ENCODE measurements at places on chromosomes 16 and 17.

DNA sequence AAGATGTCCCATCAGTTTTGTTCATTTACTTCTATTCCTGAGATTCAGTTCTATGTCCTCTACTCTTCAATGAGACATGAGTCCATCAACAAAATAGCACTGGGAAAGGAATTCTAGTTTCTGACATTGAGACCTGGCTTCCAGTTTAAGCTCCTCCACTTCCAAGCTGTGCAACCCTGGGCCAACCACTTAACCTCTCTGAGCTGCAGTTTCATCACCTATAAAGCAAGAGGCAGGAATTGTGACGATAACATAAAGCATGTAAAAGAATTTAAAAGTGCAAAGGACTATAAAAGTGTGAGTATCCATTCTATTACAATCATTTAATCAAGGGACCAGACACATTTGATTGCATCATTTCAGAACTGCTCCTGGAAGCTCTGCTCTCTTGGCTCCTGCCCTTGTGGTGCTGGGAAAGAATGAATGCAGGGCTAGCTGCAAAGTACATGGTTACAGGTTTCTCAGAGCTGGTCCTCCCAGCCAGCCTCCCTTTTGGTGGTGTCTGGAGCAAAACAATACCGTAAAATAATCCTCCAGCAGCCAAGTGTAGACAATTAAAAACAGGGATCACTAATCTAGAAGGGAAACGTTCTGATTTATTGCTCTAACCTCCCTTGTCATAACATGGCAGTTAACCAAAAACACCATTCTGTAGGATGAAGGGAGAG, 113.9 kb downstream of the VPS53 start:
- no peak for DNase-seq

DNA sequence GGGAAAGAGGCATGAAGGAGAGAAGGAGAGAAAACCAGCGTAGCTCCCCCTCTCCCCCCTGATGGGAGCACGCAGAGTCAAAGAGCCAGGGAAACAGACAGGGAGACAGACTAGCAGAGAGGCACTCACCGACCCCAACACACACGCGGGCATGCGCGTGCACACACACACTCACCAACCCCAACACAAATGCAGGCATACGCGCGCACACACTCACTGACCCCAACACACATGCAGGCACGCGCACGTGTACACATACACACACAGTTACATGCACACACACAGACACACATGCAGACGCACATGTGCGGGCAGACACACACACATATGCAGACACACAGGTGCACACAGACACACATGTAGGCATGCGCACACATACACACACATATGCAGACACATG, 4.6 kb downstream of the CACNB1 start:
- DNase-seq = no peak

DNA sequence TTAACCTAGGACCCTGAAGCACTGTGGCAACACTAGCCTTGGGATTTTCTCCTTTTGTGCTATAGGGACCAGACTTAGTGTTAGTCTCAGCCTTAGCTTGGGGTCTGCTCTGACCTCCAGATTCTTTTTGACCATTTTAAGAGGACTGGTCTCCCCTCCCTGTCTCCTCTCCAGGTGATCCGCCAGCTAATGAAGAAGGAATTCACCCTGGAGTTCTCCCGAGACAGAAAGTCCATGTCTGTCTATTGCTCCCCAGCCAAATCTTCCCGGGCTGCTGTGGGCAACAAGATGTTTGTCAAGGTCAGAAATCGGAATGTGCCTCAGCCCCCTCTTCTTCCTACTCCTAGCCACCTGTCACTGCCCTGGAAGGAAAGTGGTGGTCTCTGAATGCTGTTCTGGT, 19.5 kb downstream of the ATP2A1 start:
- no peak for DNase-seq

- no peak for DNase-seq
These were observed 110.3 kb upstream of the RBL2 start for GRCh38 chr16:53323924-53324323.

DNA sequence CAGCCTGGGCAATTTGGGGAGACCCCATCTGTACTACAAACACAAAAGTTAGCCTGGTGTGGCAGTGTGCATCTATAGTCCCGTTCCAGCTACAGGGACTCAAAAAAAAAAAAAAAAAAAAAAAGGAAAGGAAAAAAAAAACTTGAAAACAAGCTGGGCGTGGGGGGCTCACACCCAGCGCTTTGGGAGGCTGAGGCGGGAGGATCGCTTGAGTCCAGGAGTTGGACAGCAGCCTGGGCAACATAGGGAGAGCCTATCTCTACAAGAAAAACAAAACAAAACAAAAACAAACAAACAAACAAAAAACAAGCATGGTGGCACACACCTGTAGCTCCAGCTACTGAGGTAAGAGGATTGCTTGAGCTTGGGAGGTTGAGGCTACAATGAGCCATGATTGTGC, 12.9 kb upstream of the CCL17 start:
- no peak for DNase-seq

DNA sequence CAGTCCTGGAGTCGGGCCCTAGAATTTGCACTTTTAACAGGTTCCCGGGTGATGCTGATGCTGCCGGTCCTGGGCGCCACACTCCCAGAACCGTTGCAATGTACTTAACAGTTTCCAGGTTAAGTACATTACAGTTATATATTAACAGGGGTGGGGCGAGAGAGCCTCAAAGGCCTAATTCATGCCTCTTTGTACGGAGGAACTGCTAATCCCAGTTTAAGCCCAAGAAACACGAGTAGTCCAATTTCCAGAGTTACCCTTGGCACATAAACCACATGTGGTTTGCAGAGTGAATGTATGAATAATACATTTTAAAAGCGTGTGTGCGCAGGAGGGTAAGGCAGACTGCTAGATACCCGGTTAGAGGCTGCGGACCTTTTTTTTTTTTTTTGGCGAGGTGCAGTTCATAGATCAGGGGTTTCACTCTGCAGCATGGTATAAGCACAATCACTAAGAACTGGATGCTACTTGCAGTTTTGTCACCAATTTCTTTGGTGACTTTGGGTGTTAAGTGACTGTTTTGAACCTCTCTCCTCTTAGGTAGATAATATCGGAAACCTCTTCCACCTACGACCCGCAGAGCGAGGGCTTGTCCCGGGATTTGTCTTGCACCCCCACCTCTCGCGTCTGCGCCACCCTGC, 713 bp downstream of the COX11 start:
- no peak for DNase-seq

- DNase-seq = no peak
These were observed 277.2 kb downstream of the SNX29 start for GRCh38 chr16:12253731-12254130.

GRCh38 chr17:30278032-30278431, 13.7 kb downstream of the BLMH start:
- DNase-seq = no peak

DNA sequence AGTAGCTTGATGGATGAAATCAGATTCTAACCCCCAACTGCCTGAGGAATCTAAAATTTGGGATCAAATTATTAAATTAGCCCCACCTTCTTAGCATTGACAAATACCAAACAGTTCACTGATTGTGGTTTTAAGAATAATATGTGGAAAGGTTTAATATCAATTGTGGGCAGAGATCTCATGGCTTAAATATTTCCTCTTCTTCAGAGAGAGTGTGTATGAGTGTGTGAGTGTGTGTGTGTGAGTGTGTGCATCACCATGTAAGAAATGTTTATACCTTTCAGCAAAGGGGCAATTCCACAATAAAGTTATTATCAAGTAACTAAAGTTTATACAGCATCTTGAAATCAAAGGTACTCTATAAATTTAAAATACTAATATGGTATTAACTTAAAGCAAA, 3.2 kb downstream of the SMURF2 start:
- DNase-seq = no peak

DNA sequence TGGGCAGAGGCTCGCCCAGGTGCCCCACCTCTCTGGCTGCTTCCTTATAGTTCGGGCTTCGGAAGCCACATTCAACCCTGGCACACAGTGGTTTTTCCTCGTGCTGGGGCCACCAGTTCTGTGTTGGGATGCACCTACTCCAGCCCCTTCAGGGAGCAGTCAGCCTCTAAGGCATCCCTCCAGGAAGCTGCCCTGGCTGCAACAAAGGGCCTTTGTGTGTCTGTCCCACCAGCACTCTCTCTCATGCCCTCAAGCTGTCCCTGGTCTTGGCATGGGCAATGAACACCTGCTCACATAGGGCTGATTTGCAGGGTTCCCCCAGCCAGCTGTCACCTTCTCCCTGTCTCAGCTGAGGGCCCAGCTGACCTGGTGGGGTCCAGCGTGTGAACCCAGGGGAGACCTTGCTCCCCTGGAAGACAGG, 754 bp upstream of the NOXO1 start:
- DNase-seq = no peak

DNA sequence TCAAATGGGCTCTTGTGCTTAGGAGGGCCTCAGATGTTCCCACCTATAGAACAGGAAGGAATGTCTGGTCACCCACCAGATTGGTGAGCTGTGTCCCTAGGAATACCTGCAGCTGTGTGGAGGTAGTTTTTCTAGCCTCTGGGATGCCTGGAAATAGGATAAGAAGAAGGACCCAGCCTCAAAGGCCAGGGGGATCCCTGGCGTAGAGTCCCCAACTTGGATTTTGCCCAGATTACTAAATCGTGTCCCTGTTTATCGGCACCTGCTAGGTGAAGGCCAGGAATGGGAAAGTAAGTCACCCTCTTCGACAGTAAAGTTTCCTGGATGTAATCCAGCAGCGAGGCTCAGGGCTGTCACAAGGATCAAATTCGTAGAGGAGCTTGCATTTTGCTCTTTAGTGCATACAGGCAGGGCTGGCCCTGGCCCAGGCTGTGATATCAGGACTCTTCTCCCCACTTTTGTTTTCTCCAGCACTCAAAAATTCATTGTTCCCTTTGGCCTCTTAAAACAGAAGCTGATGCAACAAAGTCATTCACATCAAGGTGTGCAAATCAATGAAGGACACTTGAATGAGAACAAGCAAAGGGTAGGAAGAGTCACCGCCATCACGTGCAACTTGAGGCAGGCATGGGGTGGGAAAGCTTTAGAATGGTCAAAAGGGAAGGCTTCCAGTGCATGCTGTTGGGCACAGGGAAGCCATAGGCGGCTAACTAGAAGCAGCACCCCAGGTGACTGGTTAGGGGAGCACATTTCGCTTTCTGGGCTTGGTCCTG, 7.5 kb downstream of the SLC13A2 start:
- DNase-seq = no peak

- DNase-seq = no peak
These were observed 267.2 kb downstream of the TMEM114 start for GRCh38 chr16:8323153-8323552.

DNA sequence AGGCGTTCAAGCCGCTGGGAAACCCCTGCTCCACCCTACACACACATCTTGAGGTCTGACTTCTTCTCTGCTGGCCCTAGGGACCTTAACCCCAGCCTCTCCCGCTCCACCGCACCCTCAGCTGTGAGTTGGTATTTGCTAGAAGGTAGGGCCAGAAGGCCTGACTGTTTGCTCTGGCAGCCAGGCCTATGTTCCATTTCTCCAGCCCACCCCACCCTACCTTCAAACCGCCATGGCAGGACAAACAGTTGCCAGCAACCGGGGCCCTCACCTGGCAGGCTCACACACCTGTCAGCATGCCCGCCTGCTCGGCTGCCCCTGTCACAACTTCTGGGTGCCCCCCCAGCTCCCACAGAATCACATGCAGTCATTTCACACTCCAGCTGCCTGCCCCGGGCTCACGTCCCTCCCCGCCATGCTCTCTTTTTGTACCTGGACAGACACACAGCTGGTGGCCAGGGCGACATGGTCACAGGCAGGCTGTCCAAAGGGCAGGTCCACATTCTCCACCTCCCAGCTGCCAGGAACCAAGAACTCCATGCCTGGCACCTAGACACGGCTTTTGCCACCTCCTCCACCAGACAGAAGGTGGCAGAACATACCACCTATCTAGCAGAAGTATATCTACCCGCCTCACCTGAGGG, 2.6 kb upstream of the ATP2A3 start:
- DNase-seq = no peak

DNA sequence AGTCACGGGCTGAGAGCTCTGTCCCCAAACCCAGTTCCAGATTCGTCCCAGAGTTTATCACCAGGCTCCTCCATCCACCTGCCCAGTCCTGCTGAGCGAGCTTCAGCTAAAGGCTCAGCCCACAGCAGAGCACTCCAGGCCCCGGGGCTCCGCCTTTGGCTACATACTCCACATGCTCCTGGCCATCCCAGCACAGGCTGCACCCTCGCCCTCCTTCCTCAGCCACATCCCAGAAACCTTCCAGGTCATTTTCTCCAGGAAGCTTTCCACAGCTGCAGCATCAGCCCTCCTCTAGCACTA, 4.7 kb upstream of the CD2BP2 start:
- no peak for DNase-seq

DNA sequence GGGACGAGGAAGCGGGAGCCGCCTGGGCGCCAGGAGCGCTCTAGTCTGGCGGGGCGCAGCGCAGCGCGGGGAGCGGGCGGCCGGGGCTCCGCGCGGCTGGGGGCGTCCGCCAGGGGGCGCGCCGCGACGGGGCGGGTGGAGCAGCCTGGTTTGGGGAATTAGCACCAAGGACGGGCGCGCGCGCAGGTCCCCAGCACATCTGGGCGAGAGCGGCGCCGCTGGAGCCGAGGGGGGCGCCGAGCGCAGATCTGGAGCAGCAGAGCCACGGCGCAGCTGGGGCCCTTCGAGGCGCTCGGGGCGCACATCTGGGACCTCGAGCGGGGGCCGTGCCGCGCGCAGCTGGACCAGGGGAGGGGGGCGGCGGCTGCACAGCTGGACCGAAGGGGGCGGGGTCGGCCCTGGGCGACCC, at the start of gene NXPH3:
Gene NXPH3 (plus strand): TSS at position 193 of the 409 bp plus-strand sequence. CDS start 349 bp downstream, outside the sequence.
- no peak for DNase-seq

GRCh38 chr16:68662035-68662434, 16.9 kb downstream of the CDH3 start:
- DNase-seq = no peak

DNA sequence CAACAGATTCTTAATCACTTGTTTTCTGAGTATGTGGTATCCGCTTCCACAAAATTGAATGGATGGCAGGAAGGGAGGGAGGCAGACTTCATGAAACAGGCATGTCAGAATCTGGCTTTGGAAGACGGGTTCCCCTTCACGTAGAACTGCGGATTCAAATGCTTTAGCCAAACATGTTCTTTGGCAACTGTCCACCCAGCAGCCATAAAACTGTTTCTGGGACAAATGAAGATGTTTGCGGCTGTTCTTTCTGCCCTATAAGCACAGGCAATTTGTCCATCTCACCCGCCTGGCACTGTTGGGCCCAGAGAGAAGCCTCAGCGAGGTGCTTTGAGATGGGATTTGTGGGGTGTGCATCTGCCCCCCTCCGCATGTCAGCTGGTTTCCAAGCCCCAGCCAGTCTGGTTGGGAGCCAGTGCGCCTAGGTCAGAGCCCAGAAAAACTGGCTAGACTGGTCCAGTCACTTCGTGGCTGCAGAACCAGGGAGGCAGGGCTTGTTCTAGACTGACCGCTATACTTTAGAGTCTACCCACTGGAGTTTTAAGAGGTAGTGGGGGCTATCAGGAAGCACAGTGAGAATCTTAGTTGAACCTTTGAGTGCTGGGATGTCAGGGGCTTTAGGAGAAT, 6.3 kb downstream of the CRHR1 start:
- DNase-seq = peak; percentile 24

DNA sequence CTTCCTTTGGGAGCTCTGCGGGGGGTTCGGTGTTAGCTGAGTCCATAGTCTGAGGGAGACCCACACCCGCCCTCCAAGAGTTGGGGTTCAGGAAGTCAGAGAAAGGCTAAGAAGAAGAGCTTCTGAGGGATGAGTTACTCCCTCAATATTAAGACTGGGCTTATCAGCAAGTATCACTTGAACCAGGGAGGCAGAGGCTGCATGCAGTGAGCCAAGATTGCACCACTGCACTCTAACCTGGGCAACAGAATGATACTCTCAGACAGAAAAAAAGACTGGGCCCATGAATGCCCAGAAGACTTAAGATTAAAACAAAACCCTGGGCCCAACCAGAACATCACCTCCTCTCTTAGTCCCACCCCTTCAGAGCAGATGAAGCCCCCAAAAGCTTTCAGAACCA, 6.0 kb downstream of the NKIRAS2 start:
- DNase-seq = no peak
